ENCODE measurements at places on chromosomes 3 and 15.

DNA sequence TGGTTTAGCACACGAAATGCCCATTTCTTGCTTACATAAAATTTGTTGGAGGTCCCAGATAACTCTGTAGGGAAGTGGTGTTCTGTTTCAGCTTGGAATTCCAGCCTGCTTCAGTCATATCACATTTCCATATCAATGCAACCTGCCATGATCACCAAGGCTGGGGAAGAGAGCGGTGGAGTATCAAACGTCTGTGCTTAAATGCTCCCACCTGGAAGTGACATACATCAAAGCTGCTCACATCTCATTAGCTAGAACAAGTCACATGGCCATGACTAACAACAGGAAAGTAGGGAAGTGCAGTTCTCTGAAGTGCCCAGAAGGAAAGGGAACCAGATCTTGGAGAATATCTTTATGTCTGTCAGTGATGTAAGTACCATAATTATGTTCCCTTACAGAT is 130.2 kb upstream of the CFAP20DC start:
- DNase-seq = no peak

- DNase-seq = no peak
Observed at GRCh38 chr3:32340039-32340438, 51.6 kb upstream of the CMTM7 start.

DNA sequence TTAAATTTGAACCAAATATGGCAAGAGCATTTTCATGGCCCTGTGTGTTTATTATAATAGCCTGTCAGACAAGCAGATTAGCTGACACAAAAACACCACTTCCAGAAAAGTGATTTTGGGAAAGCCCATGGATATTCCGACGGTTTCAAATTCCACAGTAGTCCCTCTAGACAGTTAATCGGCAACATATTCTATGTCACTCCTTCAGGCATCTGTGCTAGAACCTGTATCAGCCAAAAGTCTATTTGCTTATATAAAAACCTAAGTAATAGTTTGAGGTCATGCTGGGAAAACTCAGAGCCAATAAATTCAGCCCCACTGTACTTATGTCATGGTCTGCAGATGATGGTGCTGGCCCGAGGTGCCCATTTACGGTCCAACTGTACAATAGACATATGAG is 110.2 kb upstream of the ARHGEF26 start:
- DNase-seq = no peak

DNA sequence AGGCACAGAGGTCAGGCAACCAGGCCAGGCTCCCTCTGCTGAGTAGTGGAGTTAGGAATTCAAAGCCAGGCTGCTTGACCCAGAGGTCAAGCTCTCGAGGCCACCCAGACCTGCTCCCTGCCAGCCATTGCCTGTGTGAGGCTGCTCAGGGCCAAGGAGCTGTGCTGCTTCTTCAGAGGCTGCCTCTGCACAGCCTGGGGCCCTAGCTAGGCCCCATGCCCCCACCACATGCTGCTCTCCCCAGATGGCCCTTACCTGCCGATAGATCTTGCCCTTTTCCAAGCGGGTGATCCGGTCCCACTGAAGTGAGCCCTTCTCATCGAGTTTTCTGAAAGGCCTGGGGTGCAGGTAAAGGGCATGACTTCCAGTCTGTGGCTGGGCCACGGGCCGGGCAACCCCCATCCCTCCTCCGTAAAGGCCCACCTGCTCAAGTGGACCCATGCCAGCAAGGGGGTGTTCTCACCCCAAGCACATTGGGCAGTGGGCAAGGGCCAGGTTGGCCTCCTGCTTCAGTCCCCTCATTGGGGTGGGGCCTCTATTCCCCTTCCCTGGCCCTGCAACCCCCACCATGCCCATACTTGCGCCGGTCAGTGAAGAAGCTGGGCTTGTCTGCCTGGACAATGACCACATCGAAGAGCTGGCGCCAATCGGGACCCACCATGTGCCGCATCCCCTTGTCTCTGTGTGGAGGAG is 6.5 kb downstream of the NT5DC2 start:
- DNase-seq = no peak

GRCh38 chr15:81569286-81570080 is 195.5 kb upstream of the TMC3 start:
- DNase-seq = no peak

DNA sequence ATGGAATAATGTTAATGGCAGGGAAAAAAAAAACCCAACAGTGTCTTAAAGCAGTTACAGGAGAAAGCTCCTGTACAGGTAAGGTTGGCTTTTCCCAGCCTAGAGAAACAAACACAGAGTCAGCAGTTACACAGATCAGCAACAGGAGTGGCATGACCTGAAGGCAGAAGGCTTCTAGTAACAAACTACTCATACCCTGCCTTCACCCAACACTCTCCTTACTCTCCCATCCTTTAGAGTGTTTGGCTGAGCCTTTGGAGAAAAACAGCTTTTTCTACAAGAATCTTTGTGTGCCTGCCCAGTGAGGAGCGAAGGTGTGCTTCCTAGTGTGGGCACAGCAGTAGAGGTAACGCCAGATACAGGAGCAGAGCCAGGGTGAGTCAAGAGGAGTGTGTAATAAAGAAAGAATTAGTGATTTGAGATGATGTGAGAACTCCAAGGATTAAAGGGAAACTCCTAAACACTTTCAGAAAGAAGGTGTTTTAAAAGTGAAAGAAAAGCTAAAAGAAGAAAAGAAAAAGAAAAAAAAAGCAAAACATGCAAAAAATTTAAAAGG is 152.7 kb downstream of the POLR2M start:
- DNase-seq = no peak

DNA sequence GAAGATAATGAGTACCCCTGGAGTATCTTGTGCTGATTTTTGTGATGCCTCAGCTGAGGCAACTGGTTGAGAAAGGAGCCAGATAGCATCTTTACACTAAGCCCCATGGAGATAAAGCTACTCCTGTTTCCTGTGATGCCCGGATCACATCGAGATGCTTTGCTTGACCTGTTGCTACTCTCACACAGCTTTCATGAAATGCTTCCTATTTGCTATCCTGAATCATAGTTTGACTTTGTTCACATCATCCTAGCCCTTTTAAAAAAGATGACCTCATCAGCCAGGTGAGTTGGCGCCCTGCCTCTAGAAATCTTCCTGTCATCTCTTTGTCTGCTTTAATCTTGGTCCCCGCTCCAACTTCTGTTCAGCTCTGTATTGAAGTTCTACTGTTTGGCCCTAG is 409.6 kb upstream of the TBL1XR1 start:
- no peak for DNase-seq

DNA sequence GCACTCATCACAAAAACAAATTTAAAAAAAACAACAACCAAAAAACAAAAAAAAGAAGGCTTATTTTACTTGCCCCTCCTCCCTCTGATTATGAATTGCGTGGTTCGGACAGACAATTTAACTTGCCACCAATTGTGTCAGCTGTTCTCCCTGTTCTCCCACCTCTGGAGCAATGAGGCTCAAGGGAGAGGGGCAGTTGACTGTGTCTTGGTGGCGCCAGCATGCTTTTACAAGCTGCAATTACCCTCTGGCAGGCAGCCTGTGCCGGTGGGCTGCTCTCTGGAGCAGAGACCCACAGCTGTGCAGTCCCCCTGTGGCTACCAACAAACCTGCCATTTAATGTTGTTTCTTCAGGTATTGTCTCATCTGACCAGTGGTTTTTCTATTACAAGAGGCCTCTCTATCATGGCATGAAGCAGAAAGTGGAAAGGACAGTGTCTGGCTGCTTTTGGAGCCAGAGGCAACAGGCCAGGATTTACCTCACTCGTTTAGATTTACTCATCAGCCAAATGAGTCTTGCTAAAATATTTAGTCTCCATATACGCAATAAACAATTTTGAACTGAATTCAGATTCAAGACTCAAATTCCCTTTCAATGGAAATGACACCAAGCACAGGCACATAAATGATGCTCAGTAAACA is 192.0 kb upstream of the TPRG1 start:
- no peak for DNase-seq

DNA sequence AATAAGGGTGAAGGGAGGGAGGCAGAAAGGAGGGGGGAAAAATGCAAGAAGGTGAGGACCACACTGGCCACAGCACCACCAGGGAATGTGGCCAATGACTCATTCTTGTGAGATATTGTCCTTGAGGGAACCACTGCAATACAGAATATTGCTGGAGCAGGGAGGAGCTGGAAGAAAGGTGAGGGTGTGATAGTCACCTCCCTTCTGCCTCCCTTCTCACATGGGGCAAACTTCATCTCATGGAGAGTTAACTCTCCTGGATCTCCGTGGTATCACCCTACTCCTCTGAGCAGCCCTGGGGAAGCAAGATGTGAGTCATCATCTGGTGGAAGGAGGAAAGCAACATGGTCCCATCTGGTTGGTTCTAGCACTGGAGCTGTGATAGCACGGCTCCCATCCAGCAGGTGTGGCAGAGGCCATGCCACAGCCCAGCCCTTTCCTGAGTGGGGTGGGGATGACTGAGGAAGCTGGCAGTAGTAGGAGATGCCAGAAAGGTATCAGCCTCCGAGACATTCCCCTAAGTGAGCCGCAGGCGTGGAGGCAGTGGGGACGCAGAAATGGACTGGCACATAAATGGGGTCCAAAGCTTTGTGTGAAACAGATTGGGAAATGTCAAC is 115.9 kb upstream of the LPP start:
- DNase-seq = no peak

GRCh38 chr3:177345049-177345972 is 148.0 kb upstream of the TBL1XR1 start:
- peak; percentile 93 for DNase-seq

DNA sequence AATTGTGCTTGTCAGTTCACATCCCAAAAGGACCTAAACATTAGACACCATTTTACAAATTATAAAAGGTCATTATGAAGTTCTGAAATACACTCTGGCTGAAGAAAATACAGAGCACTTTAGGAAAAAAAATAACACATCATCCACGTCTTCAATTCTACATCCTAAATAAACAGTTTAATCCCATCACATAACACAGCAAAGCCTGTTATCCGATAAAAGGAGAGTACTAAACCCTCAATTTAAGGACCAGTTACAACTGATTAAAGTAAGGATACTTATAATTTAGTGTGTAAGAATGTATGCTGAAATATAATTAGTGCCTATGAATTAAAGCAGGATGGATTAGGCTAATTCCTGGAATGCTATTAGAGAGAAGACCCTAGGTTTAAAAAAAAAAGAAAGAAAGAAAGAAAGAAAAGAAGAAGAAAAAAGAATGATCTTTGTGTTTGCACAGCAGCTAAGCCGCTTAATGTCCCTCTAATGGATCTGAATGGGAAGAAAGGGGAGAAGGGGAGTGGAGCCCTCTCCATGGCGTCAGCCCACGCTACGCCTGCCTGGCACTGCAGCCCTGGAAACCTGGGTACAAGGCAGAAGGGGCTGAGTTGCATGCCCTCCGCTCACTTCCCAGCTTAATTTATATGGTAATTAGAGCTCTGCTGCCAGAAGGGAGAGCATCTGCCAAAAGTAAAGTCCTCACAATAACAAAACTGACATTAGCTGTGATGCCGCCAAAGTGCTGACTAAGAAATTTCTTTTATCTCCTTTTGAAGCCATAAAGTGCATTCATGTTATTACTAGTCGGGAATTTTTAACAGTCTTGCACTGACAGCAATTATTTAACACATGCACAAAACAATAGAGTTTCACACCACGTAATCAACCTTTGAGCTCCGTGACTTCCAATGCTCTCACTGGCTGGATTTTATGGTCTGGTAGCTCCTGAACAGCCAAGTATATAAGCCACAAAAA is 90.0 kb downstream of the FSIP1 start:
- DNase-seq = no peak

DNA sequence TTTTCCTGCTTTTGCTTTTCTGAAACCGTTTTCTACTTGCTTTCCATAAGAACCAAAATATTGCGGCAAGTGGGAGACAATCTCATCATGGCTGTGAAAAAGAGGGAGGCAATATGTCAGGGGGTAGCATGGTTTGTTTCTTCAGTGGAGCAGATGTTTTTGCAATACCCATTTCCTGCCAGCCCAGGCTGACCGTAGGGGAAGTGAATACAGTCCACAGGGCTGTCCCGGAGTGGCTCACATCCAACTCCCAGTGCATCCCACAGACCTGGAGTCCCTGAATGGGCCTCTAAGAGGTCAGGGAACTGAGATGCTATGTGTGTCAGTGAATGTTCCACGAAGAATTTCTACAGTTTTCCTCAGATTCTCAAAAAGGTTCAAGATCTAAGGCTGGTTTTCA is 69.6 kb downstream of the EPHB1 start:
- DNase-seq = peak; percentile 71

- no peak for DNase-seq
Observed at GRCh38 chr3:78633626-78634025, 1134.2 kb downstream of the ROBO1 start.

DNA sequence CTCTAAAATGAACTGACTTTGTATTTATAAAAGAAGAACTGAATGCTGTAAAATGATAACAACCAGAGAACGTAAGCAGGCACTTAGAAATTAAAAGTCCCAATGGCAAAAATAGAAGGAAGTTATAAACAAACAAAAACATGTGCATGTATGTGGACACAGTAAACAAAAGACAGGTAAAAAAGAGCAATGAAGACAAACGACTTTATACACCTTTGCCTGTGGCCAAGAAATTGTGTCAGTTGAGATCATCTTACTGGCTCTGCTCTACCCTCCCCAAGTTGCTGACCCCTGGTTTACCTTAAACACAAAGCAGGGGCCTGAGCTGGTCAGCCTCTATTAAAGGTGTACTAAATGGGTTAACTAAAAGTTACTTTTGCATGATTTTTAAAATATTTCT is 41.7 kb upstream of the GP5 start:
- DNase-seq = no peak

- DNase-seq = no peak
Observed at GRCh38 chr15:43255376-43255775, 11.4 kb downstream of the TGM5 start.

- DNase-seq = no peak
Observed at GRCh38 chr15:72800833-72801481, 17.4 kb upstream of the ADPGK start.

GRCh38 chr15:86055688-86056087 is 24.0 kb upstream of the AGBL1 start:
- DNase-seq = no peak

- peak; percentile 37 for DNase-seq
Observed at GRCh38 chr3:57675530-57675929, 17.3 kb downstream of the DENND6A start.

GRCh38 chr3:152591515-152591914 is 243.4 kb upstream of the P2RY1 start:
- DNase-seq = no peak

GRCh38 chr3:140164922-140165590 is 230.1 kb downstream of the CLSTN2 start:
- DNase-seq = no peak

GRCh38 chr3:192128922-192129321 is 598.4 kb downstream of the FGF12 start:
- no peak for DNase-seq

Measured in MV-4-11 (cell line).